ENCODE measurements at places on chromosomes 13 and 19. TPM values are rescaled to one million over a fixed set of nuclear protein-coding genes. Genes with fewer than 3 reads are reported as not detected.

The LCP1 gene
- total RNA-seq: 8.0 TPM

- no peak for DNase-seq
These were observed 180.2 kb upstream of the TSC22D1 start for GRCh38 chr13:44756276-44756810.

- DNase-seq: no peak
These were observed 9.2 kb upstream of the CLIP3 start for GRCh38 chr19:36041831-36042230.

DNA sequence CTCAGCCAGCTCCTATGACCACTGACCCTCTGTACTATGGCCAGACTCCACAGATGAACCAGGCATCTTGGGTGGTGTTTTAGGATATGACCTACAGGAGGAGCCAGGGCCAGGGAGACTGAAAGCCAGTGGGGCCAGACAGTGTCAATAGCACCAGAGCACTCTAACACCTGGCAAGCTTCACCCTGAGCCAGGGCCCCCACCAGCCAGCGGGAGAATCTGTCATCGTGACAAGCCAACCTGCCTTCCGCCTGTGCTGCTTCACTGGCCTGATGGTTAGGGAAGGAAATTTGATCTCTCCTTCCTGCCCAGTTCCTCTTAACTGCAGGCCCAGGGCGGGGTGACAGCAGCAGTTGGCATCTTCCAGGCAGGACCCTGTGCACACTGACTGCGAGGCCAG is 222.4 kb downstream of the UQCRFS1 start:
- DNase-seq: no peak

GRCh38 chr13:79846386-79846785 is 365.4 kb downstream of the NDFIP2 start:
- no peak for DNase-seq

DNA sequence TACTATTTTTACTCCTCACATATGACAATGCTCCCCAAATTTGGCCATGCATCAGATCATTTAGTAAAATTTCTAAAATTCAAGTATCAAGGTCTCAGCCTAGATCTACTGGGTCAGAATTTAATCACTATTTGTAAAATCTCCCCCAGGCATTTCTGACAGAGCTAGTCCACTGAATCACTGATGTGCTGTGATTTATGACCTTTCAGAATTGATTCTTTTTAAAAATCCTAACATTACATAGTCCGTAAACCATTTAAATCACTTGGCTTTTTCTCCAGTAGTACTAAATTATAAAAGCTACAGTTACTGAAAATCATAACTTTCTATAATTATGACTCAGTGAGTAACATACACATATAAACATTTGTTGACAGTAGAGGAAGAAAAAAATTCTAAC is 92.8 kb upstream of the RAP2A start:
- no peak for DNase-seq

All from psoas muscle (tissue), 8 donors.